Pons (tissue), 1 donor: ENCODE measurements at places on chromosomes 2 and 18.

DNA sequence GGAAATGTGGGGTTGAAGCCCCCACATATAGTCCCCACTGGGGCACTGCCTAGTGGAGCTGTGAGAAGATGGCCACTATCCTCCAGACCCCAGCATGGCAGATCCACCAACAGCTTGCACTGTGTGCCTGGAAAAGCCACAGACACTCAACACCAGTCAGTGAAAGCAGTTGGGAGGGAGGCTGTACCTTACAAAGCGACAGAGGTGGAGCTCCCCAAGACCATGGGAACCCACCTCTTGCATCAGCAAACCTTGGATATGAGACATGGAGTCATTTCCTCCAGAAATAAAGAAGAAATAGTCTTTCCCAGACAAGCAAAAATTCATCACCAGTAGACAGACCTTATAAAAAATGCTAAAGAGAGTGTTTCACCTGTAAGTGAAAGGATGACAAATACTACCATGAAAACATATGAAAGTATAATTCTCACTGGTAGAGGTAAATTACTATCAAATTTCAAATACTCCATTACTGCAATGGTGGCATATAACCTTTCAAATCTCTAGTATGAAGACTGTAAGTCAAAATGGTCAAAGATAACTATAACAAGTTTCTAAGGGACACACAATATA lies 152.6 kb upstream of the EPHA4 start:
- no peak for DNase-seq

- peak; percentile 13 for DNase-seq
Measured at GRCh38 chr2:169038338-169038757, 7.2 kb upstream of the ABCB11 start.

GRCh38 chr2:225465827-225466226 lies 66.3 kb downstream of the NYAP2 start:
- no peak for DNase-seq

DNA sequence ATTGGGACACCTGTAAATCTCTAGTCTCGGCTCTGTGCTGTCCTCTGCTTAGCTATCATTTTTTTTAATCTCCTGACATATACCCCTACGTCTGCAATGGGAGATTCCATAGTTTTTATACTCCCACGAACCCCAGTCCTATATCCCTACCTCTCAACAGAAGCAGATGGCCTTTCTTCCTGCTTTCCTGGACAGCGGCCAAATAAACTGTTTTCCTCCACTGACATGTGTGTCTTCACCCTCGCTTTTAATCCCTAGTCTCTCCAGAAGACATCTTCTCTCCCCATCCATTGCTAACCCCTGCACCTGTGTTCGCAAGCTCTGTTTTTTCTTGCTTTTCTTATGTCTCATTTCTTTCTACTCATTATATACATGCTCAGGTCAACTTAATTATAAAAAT lies 395.4 kb downstream of the EPHA4 start:
- DNase-seq: no peak

DNA sequence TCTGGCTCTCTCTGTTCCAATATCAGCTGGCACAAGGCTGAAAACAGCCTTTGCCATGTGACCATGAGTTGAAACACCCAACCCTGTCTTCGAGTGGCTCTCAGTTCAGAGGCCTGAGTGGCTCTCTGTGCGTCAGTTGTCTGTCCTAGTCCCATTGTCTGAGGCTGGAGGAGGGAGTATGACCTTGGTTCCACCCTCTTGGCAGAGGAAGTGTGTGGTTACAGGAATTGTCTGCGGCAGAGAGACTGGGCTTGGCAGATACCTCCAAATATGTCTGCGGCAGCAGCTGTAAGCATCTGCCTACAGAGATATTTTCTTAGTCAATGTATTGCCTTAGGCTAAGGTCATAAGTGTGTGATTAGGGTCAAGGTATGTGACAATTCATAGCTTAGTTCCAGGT lies 32.6 kb downstream of the CNGA3 start:
- DNase-seq: peak; percentile 37

- no peak for DNase-seq
Measured at GRCh38 chr2:162372818-162373217, 28.9 kb downstream of the GCA start.

DNA sequence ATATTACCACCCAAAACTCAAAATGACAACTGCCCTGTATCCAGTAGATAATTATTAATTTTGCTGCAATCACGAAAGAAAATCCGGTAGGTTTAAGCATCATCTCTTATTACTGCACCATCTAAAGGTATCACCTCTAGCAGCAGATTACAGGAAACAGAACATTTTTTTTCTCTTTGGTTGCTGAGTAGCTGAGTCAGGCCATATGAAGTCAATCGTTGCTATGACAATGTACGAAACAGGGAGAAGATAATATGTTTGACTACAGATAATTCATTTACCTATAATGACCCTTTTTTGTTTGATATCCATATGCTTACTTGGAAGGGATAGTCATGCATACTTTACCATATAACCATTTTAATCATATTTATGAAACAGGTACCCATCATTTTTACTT lies 831.6 kb upstream of the CHAC2 start:
- no peak for DNase-seq
